ENCODE measurements at places on chromosomes 16 and 17.

DNA sequence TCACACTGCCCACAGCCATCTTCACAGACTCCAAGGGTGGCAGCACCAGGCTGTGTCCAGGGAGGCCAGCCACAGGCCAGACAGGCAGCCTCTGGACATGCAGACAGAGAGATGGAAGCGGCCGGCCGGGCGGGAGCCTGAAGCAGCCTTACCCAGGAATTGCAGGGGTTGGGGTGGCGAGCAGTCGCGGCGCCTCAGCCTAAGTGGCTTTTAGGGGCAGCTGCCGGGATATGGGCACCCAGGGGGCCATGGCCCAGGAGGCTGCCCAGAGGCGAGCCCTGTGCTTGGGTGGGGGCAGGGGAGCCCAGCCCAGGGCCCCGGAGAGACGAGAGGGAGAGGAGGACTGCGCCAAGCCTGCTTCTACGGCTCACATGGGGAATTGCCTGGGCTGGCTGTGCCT, 1.5 kb upstream of the NHERF2 start:
- no peak for DNase-seq

DNA sequence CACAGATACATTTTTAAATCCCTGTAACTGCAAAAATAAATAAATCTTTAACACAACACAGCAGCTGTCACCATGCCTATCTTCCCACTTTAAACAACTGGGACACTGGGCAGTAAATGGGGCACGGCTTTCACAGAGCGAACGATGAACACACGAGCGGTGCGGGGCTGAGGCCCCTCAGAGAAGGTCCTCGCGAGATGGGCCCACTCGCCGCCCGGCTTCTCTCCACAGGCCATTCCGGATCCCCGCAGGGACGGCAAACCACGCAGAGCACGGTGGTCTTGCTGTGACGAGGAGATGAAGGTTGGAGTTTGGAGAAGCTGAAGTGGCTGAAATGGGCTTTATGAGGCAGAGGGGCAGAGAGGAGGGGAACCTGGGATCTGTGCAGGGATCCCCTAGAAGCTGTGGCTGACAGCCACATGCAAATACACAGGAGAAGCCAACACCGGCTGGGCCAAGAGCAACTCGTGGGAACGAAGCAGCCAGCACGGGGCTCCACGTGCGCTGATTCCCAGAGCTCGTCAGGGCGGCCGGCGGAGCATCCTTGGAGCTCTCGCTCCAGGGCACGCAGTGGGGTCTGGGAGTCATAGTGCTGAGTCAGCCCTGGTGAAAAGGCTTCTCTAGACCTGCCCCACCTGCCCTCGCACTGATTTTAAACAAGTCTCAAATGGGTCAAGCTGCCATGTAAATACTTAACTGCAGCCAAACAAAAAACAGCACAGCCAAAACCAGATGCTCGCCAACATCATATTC, 31.7 kb downstream of the CCDC57 start:
- no peak for DNase-seq

DNA sequence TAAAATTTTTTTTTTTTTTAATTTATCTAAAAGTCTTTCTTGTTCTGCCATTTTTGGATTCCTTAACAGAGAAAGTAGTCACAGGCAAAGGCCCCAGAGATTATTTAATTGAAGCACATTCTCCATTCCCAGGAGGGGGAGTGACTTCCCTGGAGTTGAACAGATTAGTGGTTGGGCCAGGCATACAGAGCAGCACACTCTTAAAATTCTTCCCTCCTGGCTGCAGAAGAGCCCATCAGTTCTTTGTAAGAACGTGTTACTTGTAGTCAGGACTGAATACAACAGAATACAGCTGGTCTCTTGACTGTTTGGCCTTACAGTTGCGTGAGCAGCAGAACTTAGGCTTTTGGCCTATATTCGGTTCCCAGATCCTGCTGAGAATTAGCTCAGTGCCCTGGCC, 1.8 kb downstream of the ALKBH5 start:
- DNase-seq = no peak

GRCh38 chr17:18002171-18002570, 29.5 kb downstream of the DRC3 start:
- no peak for DNase-seq

- peak; percentile 25 for DNase-seq
Measured at GRCh38 chr17:47663912-47664623, 14.3 kb downstream of the KPNB1 start.

DNA sequence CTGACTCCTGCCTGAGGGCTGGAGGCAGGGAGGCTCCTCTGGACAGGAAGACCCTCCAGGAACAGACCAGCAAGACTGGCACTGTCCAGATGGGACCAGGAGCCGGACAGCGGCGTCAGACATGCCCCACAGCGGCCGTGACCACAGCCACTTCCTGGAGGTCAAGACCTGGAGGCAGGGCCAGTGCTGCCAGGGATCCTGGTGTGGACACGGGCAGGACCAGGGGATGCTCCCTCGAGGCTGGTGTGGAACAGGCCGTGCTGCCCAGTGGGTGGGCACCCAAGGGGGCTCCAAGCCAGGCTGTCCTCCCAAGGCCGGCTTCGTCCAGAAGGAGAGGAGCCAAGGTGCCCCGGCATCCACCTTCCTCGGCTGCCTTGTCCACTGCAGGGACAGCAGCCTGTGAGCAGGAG, 4.5 kb upstream of the CCDC57 start:
- no peak for DNase-seq

GRCh38 chr16:81616321-81617020, 162.6 kb upstream of the PLCG2 start:
- peak; percentile 52 for DNase-seq

DNA sequence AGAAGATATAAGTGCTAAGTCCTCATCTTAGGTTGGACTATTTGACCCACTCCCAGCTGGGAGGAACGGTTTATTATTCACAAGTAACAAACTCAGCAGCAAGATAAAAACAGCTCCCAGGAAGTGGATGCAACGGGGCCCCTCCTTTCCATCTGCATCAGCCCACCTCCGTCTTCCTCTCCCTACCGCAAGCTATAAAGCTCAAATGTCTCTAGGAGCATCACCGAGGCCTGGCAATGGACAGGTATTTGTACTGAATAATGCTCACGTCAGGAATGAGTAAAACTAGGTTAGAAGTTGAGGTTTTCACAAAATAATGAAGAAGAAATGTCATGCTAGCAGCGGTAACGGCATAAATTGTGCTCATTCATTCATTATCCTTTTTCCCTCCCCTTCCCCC, 408.7 kb upstream of the PSMD7 start:
- DNase-seq = no peak

DNA sequence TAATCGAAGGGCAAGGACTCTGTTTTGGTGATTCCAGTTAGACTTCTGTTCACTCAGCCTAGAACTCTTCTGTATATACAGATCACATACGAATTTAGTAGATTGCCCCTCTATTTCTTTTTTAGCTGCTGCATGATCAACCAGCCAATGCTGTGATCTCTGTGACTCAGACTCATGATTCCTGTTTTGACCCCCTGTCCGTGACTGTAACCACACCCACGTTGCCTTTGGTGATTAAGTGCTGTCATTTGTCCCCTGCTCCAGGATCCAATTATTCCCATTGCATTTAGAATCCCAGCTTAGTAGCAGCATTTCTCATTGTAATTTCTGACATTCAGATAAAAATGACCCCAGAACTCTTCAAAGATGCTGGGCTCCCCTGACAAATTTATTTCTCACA, 545.7 kb downstream of the NPIPA7 start:
- DNase-seq = no peak

- DNase-seq = no peak
Measured at GRCh38 chr16:3655030-3655395, 522 bp downstream of the DNASE1 start.

- no peak for DNase-seq
Measured at GRCh38 chr17:49580981-49581647, 5.4 kb downstream of the NXPH3 start.

DNA sequence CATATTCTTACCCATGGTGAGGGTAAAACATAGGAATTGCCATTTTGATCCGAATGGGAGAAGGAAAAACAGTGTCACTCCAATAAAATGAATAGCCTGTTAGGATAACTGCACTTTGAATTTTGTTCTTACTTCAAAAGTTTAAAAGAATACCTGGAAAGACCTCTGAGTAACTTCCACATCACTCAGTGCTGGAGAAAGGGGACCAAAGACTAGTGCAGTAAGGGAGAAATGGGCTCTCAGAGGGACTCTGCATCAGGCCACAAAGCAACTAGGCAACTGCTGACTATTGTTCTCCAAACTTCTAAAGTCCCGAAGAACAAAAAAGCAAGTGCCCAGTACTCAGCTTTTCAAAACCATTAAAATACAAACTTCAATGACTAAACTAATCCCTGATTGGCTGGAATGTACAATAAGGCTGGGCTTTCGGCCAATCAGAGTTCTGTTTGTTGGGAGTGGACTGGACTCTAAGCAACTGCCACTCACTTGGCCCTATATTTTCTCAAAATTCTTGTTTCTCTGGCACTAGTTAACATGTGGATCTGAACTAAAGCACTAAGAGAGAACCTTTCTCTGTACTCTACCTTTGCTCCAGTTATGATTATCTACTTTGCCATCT, 6.2 kb downstream of the DNAJC7 start:
- no peak for DNase-seq

DNA sequence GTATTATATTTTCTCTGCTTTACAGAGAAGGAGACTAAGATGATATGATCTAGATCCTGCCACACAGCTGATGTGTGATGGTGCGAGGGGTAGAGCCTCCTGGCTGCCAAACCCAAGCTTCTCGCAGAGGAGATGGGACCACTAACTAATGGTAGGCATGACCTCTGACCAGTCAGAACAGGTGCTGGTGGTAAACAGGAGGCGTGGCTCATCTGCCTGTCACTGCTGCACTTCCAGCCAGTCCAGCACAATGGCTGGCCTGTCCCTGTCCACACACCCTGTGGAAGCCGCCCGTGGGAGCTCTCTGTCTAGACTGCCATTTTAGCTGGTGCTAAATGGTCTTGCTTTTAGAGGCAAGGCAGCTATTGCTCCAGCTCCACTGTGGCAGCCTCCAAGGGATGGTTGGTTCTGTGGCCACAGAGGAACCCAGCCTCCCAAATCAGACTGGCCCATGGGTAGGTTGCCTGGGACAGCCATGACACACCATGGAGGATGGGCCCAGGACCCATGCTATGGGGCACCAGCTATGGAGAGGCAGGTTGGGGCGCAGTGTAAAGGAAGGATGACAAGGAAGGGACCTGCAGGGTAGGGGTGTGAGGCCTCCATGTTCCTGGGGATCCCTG, 86.7 kb downstream of the KSR1 start:
- no peak for DNase-seq

GRCh38 chr16:58853854-58854791, 120.0 kb upstream of the GOT2 start:
- no peak for DNase-seq

DNA sequence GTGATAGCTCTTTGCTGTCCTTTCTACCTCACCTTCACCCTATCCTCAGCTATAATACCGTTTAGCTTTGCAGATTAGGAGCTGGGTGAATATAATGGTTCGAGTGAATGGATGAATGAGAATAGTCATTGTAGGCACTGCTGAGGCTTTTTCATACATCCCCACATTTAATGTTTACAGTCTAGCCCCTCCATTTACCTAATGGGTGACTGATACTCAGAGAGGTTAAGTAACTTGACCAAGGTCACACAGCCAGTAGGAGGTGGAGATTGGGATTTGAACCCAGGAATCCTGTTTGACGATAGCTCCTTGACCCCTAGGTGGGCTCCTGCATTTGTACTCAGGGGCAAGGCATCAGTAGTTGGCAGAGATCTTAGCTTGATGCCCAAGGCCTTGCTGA, 195.6 kb downstream of the CCDC182 start:
- no peak for DNase-seq

DNA sequence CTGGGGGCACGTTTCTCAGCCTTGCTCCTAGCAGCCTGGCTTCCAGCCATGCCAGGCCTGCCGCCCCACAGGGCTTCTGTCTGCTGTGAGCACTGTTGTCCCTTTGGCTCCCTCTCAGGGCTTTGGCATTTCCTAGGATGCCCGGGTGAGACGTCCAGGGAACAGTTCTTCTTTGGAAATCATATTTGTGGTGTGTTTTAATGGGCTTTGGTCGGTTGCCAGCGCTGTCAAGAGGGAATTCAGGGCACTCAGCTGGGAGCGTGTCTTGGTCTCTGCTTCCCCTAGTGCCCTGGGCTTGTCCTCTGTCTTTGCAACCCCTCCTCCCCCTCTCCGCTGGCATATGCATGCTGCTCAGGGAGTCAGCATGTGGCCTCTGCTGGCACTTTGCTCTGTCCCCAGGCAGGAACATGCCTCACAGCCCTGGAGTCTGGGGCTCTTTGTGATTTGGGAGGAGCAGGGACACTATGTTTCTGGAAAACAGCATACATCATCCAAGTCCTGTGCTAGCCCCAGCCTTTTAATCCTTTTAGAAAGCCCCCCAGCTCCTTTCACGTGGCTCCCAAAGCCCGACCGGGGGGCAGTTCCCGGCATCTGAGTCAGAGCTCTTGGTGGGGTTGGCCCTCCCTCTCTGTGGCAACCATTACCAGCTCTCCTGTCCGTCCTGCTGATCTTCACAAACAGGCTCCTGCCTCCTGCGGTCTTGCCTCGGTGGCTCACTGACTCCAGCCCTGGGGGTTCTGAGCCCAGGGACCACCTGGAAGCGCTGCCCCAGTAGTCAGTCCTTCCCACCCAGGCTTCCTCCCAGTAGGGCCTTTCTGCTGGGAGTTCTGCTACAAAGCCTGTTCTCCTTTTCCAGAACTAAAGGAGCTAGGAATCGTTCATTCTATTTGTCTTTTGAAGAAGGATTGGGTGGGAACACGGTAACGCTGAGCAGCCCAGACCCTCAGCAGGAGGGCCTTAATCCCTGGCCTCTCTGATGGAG, 26.7 kb downstream of the SAP30BP start:
- no peak for DNase-seq

GRCh38 chr17:20083156-20083859, 74.1 kb downstream of the SPECC1 start:
- DNase-seq = no peak

- no peak for DNase-seq
Measured at GRCh38 chr16:74450236-74450635, 29.0 kb upstream of the CLEC18B start.

DNA sequence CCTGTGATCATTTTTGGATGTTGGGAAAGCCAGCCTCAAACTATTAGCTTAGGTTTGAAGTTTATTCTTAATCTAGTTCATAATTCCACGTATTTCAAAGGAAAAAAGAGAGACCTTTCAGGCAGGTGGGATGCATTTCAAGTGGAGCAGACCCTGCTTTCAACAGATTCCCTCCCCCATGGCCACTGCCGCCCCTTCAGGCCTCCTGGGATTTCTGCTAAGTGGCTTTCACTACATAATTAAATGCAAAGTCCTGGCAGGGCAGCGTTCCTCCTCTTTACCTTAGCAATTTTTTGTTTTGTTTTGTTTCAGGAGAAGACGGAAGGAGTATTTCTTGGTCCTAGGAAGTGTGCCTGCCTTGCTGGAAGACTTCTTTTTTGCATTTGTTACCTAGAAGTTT, 36.6 kb downstream of the MAF start:
- DNase-seq = no peak

DNA sequence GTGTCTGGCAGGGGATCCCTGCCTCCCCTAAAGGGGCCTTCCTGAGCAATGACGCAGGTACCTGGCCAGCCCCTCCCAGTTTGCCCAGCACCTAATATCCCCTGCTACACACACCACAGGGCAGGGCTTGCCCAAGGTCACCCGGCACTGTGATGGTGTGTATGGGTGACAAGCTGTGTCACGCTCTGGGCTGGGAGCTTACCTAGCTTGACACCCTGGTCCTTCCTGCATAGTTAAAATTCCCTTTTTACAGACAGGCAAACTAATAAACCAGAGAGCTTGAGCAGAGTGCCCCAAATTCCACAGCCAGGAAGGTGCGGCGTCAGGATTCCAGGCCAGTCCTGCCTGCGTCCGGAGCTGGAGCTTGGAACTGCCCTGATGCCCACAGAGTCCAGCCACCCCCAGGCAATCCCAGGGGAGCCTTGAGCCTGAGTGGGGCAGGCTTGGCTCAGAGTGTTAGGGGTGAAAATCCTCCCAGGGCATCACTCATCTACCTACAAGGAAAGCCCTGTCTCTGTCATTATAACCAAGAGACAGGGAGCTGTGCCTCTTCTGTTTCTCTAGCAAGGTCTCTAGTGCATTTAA, 18.1 kb downstream of the MMP15 start:
- DNase-seq = no peak
